Amygdala (tissue), 56 donors: ENCODE measurements at places on chromosomes 12 and 14.

GRCh38 chr12:67925552-67925951, 63.7 kb upstream of the IFNG-AS1 start:
- no peak for DNase-seq

DNA sequence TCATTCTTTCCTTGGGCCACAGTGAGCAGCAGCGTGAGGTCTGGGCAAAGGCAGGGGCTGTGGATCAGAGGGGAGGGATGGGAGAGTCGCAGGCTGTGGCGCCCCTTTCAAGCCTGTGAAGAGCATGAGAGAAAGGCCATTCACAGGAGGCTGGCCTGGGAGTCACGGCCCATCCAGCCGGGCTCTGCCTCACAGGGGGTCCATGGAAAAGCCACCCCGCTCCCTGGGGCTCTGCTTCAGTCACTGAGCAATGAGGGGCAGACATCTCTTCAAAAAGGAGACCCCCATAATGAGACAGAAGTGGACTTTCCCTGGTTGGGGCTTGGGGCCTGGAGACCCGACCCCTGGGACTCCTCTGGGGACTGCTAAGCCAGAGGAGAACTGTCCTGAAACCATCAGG, 117.0 kb upstream of the GSC start:
- DNase-seq = no peak

DNA sequence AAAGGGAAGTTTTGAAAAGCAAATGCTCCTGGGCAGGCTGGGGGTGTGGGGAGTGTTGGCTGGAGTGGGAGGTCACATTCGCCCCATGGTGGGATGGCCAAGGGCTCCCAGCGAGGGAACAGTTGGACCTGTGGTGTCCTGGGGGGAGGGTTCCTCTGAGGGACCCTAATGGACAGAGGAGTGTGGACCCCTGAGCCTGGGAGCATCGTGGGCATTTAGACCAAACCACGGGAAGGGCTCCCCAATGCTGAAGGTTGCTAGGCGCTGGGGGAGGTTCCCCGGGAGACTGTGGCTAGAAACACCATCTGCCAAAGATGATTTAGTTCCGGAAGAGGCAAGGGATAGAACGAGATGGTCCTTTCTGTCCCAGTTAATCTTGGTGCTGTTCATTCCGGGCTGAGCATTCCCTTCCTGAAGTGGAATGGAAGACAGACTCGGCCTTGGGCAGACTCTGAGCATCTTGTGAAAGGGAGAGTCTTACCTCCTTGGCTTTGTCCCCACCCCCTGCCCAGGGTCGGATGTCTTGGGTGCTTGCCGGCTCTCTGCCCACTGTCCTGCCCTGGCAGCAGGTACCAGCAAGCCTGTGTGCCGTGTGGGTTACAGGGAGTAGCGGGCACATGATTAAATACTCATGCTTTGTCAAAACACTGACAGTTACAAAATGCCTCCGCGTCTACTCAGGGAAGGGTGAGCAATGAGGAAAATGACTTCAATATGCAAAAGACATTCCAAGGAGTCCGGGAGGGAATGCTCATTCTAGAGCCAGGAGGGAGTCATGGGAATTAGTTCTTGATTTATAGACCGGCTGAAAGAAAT, 215.9 kb downstream of the CACNA1C start:
- no peak for DNase-seq

GRCh38 chr12:121534495-121535148, 46.2 kb downstream of the KDM2B start:
- DNase-seq = no peak

- no peak for DNase-seq
Observed at GRCh38 chr14:95500772-95501401, 15.6 kb downstream of the SYNE3 start.

DNA sequence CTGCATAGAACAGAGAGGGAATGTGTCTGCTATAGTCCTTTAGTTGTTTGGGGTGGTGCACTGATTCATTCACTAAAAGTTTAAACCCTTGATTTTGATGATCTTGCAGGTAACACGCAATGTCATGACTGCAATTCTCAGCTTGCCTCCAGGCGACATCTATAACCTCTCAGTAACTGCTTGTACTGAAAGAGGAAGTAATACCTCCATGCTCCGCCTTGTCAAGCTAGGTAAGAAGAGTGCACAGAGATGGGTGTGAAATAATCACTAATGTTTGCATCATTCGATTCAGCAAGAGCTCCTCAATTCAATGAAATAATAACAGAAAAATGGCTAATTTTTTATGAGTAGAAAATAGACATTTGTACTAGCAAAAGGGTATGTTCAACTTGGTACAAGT, 203.7 kb downstream of the PTPRO start:
- no peak for DNase-seq

GRCh38 chr14:48537600-48537999, 862.2 kb upstream of the MDGA2 start:
- no peak for DNase-seq

DNA sequence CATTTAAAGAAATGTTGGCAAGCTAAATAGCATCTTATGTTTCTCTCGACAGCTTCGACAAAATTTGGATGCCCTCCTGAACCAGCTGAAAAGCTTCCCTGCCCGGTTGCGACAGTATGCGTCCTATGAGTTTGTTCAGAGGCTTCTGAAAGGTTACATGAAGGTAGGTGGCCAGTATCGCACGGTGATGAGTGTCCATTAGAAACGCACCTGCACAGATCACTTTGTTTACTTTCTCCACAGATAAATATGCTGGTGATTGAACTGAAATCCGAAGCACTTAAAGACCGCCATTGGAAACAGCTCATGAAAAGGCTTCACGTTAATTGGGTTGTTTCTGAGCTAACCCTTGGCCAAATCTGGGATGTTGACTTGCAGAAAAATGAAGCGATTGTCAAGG, 36.5 kb downstream of the DYNC1H1 start:
- no peak for DNase-seq

GRCh38 chr14:50740856-50741255, 72.8 kb upstream of the SAV1 start:
- DNase-seq = no peak

DNA sequence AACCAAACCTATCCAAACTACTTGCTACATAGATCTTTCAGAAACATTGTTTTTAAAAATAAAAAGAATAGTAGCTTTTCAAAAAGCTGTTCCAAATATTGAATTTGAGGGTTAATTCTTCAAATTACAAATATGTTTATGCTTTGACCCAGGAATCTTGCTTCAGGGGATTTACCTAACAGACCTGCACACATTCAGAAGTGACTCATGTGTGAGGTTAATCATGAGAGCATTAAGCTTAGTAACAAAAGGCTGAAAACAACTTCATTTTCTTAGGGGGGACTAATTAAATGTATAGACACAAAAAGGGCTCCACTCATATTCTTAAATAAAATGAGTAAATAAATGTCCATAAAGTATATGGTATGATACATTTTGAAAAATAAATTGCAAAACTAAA, 672.4 kb upstream of the FLRT2 start:
- DNase-seq = no peak

DNA sequence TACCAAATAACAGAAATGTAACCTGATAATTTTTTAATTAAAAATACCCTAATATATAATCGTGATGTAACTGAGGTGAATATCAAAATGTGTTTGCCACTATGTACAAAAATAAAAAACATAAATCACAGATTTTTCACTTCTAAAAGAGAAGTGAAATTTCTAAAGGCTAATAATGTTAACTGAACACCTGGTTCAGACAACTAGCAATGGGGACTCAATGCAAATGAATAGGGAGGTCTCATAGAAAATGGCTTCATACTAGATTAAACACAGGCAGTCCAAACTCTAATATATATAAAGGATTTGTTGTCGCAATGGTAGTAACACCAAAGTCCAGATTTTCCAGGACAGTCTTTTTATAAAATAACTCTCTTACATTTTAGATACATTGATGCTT, 365.4 kb upstream of the ATP2B1 start:
- DNase-seq = no peak

DNA sequence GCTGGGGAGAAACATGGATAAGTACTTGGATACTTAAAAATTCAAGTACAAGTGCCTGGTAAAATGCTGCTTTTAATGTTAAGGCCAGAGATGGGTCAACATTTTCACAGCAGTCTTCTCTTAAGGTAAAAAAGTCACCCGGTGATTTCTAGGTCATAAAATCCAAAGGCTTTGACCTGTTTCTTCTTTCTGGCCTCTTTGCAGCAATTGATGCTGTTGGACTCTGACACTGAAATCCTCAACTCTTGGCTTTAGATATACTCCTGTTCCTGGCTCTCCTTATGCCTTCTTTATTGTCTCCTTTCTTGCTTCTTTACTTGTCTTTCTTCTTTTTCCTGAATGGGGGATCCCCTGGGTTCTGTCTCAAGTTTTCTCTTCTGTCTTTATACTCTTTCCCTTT, 189.2 kb downstream of the SSPN start:
- no peak for DNase-seq

GRCh38 chr14:50928002-50928635, 16.2 kb downstream of the PYGL start:
- peak; percentile 15 for DNase-seq

DNA sequence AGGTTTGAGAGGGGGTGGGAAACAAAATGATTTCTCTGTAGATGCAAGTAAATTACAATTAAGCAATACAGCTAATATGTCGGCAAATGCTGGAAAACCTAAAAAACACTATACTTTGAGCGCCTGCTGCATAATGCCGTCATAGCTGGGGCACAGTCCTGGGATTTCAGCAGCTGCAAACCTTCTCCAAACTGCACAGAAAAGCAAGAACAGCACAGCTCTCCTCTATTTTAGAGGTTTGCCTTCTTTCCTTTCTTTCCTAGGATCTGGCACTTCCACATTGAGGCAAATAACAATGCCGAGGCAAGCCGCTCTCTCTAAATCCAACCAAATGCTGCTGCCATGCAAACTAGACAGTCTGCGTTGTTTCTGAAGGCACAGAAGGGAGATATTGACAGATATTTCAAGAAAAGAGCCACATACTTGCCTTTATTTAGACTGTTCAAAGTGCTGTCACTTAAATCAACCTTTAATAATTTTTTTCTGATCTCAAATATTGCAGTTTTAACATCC, 287.1 kb upstream of the G2E3 start:
- DNase-seq = no peak

DNA sequence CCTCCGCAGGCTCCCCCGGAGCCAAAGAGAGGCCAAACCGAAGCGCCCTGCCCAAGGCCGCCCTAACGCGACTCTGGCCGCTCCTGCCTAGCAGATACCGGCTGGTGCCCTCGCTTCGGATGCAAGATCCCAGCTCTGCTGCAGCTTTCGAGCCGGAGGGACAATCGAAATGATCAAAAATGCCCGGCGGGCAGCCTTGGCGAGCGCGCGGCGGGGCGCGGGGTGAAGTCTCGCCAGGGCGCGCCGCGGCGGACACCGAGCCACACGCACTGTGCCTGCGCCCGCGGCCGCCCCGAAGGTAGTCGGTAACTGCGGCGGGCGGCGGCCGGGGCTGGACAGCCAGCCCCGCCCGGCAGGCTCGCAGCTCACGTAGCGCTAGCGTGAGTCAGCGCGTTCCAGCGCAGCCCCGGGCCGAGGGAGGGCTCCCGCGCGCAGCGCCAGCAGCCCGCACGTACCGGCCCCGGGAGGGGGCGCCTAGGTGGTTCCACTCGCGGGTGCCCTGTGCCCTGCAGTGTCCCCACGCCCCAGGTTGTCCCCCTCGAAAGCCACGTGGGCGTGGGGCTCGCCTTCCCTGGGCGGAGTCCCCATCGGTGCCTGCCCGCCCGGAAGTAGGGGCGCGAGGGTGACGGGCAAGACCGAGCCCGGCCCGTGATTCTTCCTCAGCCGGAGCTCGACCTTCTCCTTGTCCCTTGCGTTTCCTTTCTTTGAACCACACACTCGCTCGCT, 109.2 kb upstream of the EGLN3 start:
- no peak for DNase-seq

DNA sequence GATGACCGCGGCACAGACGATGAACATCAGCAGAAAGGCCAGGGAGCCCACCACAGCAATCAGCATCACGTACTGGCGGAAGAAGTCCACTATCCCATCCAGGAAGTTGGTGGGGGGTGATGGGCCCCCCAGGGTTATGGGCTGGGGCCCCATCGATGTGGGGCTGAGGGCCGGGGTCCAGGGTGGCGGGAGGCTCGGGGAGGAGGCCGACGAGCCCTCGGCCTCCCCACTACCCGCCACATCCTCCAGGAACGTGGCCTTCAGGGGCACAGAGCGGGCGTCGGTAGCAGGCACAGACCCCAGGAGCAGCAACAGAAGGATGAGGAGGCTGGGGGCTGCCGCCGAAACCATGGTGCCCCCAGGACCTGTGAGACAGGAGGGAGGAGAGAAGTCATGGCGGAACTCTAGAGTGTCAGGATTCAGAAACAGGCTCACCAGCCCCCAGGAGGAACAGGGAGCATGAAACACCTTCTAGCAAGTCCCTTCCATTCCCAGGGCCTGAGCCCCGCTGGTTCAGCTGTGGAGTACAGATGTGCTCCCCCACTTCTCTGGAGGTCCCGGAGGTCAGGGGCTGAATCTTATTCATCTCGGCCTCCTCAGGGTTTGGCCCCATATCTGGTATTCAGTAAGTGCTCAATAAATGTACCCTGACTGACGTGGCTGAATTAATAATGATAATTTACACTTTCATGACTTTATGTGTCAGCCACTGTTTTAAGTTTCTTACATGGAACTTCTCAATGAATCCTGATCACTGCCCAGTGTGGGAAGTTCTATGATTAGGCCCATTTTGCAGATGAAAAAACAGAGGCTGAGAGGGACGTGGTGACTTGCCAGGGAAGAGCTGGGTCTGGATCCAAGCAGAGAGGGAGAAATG, 5.6 kb downstream of the TMEM119 start:
- DNase-seq = no peak

DNA sequence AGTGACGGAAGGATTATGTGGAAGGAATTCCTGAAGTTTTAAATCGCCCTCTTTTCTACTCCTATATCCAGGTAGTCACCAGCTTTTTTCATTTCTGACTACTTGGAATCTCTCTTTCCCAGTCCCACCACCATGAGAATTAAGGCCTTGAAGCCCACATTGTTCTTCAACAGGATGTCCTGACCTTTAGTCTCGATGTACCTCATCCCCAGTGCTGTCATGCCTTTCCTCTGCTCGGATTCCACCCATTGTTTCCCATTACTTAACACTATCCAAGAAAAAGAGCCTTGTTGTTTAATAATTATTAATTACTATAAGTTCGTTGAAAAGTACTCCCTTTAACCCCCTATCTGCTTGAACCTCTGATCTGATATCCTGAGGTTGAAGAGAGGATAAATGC, 44.0 kb upstream of the NAV3 start:
- no peak for DNase-seq

GRCh38 chr12:28777603-28778365, 371.3 kb upstream of the FAR2 start:
- no peak for DNase-seq

DNA sequence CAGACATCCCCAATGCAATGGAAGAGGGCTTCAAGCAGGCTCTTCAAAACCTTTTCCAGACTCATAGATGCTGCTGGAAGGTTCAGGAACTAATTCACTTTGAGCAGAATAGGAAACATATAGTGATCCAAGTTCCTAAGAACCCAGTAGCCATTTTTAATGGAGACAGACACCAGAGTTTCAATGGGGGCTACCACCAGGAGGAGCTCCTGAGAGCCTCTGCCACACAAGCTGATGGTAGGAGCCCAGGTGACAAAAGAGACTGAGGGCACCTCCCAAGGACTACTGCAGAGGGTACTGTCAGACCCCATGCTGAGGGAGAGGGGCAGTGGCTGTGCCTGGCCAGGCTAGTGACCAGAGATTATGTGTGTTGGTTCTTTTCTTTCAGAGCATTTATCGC, 45.9 kb downstream of the IFNG start:
- no peak for DNase-seq

GRCh38 chr12:26158078-26158764, 33.4 kb upstream of the BHLHE41 start:
- DNase-seq = no peak

GRCh38 chr14:22084393-22085281, 411.0 kb upstream of the OR4E1 start:
- no peak for DNase-seq

GRCh38 chr14:102481791-102482238, 27.8 kb downstream of the ANKRD9 start:
- DNase-seq = no peak
